Left lung (tissue), 14 donors: ENCODE measurements at places on chromosomes 4 and X. TPM values are rescaled to one million over a fixed set of nuclear protein-coding genes. Genes with fewer than 3 reads are reported as not detected.

DNA sequence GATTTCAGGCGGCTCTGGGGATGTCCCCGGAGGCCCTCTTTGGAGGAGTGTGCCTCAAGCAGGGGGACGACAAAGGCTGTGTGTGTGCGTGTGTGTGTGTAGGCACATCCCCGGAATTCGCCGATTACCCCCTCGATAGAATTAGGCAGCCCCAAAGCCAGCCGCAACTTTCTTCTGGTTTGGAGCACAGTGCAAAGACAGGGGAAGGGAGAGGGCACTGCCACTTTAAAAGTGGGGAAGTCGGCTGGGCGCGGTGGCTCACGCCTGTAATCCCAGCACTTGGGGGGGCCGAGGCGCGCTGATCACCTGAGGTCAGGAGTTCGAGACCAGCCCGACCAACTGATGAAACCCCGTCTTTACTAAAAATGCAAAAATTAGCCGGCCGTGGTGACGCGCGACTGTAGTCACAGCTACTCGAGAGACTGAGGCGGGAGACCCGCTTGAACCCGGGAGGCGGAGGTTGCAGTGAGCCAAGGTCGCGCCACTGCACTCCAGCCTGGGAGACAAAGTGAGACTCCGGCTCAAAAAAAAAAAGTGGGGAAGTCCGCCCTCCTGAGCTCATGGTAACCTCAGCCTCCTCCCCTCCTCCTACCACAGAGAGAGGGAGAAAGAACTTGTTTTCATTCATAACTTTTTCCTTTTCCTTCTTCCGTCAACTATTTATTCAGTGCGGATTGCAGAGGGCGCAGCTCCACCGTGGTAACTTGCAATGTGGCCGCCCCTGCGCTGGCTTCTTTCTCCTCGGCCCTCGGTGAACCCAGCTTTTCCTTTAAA is 2.4 kb downstream of the SPRY1 start:
- DNase-seq = peak; percentile 64

DNA sequence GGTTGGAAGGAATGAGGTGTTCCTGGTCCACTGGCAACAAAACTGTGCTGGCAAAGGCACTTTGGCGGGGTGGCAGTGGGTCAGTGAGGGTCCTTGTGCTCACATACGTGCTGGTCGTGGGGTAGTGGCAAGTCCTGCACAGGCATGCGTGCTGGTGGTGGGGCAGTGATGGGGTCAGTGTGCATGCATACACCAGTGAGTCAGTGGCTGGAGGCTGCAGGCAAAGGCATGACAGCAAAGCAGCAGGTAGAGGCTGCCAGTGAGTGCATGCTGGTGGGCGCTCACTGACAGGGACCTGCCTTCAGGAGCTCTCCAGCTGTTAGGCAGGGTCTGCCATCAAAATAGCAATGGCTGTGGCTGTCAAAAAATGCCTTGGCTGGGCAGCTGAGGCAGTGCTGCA is 42.1 kb downstream of the TMPRSS11E start:
- no peak for DNase-seq

DNA sequence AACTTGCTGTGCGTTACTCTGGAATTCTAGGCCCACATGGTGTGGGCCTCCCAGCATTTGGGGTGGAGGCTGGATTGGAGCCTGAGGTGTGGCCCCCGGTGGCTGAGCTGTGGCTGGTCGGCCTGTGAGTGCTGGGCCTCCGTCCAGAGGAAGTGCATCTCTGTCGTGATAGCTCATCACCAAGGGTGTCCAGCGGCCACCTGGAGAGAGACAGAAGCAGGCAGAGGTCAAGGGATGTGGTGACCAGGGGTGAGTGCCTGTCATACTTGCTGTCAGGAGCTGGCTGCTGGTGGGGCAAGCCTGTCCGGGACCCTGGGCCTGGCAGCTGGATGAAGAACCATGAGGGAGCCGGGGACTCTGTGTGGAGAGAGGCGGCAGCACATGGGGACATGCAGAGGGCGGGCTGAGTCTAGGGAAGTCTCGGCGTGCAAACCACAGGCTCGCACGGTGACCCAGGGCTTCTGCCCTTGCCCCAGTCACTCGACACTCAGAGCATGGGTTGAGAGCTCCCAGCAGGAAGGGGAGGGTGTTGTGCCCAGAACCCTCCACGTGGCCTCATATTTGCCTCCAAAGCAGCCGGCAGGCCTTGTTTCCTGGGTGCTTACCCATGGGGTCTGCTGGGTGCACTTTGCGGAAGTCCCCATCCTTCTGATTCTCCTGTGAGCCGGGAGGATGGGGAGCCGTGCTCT is 6.2 kb downstream of the SORCS2 start:
- DNase-seq = peak; percentile 58

GRCh38 chr4:5568931-5569330 is 139.4 kb downstream of the EVC2 start:
- no peak for DNase-seq

GRCh38 chr4:125331116-125331515 is 16.4 kb downstream of the FAT4 start:
- DNase-seq = no peak

DNA sequence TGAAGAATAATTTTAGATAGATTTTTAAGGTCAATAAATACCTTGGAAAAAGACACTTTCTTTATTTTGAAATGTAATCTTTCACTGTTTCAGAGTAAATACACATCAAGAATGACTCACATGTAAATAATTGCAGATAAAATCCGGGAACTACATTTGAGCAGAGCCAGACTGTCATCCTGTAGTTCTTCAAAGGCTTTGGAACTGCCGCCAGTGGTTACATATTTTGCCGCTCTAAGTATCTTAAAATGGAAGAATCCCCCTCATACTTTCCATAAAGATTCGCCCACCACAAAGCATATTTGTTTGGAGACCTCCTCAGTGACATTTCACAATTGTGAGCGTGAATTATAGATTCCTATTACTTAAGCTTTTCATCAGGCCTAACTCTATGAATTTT is 607.8 kb upstream of the ZFP42 start:
- no peak for DNase-seq

The CENPVL2 gene
- polyA plus RNA-seq = not detected

The EDA2R gene
- 1.3 TPM for polyA plus RNA-seq
